ENCODE measurements at places on chromosomes 5 and 9.

DNA sequence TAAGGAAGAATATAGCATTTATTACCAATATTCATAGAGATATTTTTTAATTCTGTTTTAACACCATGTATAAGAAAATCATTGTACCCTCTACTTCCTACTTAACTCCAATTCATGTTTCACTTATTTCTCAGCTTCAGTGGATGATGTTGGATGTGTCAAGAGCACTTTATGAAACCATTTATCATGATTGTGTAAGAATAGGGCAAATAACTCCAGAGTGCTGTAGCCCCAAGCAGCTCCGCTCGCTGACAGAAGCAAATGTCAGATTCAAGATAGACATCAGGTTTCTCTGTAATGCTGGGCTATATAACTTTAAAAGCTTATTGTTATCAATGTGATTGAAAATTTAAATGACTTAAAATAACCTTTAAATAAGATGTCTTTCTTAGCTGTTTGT is 50.4 kb downstream of the MAST4 start:
- no peak for DNase-seq

- no peak for DNase-seq
Measured at GRCh38 chr5:174397206-174397605, 327.2 kb upstream of the MSX2 start.

DNA sequence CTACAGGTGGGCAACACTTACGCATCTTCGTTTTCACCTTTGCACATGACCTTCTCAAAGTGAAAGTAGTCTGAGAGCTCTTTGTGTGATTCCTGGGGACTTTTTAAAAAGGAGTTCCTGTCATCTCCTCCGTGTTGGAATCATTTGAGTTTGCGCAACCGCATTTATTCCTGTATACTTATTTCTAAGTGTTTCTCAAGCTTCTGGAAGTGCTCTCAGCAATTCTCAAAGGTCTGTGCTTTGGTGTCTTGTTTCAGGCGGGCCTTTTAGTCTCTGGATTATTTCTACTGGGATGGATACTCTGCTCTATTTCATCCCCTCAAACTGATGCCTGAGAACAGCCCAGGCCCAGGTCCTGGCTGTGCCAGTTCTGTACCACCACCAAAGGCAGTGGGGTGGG is 226.5 kb upstream of the TUT7 start:
- no peak for DNase-seq

DNA sequence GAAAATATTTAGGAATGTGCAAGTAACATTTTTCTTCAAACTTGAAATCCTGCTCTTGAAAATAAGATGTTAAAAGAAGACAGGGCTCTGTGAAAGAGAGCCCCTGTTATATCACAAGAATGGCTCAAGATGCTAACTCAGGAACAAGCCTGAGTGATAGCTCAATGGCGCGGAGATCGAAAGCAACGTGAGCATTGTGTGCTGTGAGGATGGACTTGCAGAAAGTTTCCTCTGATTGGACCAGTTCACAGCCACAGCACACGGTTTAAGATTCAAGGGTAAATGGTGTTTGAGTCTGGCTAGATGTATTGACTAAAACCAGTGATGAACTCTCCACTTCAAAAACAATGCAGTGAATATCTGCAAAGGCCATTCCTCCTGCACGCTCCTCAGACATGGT is 2387.0 kb downstream of the MAT2B start:
- no peak for DNase-seq

DNA sequence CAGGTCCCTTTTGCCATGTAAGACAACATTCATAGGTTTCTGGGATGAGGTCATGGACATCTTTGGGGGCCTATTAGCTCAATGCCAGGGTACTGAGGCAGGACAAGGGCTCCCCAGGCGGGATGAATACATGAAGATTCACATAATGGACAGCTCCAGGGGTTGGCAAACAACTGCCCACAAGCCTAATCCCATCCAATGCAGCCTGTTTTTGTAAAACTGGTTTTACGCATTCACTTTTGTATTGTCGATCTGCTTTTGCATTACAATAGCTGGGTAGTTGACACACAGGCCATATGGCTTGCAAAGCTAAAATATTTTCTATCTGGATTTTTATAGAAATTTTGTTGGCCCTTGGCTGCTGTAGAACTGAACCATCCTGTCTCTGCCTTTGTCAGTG is 248.5 kb upstream of the PANK3 start:
- no peak for DNase-seq

GRCh38 chr9:126621061-126621918 is 7.6 kb downstream of the LMX1B start:
- DNase-seq, result no peak

GRCh38 chr9:113519426-113520108 is 56.0 kb downstream of the RGS3 start:
- no peak for DNase-seq

DNA sequence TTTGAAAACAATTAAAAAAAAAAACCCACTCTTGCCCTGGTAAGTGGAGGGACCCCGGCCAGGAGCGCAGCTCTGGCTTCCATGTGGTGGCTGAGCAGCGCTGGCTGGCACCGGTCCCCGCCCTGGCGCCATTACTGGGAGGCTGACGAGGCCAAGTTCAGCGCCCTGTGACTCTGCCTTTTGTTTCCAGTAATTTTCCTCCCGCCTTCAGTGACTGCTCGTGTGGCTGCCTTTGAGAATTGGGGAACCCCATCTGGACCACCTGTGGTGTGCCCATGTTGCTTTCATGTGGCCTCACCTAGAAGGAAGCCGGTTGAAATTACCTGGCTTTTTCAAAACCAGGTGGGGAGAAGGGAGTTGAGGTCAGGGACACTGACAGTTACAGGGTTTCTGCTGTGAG is 136.1 kb downstream of the GAPVD1 start:
- DNase-seq, result no peak

GRCh38 chr9:15121630-15122029 is 185.4 kb downstream of the TTC39B start:
- DNase-seq, result no peak

DNA sequence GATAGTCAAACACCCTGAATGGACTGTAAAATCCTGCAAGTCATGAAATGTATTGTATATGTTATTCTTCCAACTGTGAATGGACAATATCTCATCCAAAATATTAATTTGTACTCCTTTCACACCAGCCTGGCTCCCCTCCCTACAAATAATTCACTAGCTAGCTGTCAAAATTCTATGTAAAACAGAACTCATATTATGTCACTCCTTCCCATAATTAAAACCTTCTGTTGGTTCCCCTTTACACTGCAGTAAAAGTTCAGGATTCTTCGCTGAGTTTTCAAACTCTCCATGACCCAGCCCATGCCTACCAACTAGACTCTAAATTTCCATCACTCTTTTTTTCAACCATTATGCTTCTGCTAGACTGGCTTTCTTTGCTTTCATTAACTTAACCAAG is 857.1 kb downstream of the TAF11L14 start:
- DNase-seq, result no peak

DNA sequence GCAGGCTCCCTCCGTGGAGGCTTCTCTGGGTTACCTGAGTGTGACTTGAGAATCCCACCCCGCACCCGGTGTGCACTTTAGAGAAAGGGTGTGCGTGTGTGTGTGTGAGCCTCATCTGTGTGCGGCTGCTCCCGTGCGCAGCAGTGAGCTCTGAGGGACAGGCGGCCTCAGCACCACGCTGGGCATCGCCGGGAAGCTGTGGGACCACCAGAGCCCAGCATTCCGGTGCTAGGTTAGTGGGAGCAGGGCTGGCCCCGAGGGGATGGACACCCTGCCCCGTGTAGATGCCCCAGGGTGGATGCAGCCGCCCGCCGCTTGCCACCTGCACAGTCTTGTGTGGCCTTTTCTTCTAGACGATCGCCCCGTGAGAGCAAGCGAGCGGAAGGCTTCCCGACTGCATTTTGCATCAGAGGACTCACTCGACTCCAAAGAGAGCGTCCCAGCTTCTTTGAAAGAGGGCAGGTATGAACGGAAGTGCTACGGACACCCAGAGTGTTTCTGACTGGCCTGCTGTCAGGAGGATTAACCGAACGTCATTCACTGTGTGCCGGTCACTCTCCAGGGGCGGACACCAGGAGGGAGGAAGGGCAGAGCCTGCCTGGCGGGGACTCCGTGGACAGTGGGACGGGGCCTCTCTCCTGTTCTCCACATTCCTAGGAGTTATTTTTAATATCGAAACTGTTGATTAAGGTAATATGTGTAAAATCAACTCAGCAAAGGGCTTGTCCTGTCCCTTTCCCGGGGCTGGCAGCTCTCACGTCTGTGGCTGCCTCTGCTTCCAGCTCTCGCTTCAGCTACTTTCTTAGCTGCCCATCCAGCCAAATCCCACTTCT is 12.2 kb downstream of the CEP72 start:
- DNase-seq, result no peak
